ENCODE measurements at places on chromosomes 11 and 22. TPM values are rescaled to one million over a fixed set of nuclear protein-coding genes. Genes with fewer than 3 reads are reported as not detected.

The OR5A1 gene
- not detected for total RNA-seq

The OR4X1 gene
- not detected for total RNA-seq

The BRSK2 gene
- total RNA-seq: 32.8 TPM

The TTLL12 gene
- total RNA-seq: 52.5 TPM

The BANF1 gene
- total RNA-seq: 300 TPM

The KCNJ11 gene
- 3.4 TPM for total RNA-seq

The NAV2 gene
- 64.7 TPM for total RNA-seq

The SLC22A9 gene
- total RNA-seq: 1.7 TPM

The CABP7 gene
- total RNA-seq: not detected

The CCDC83 gene
- total RNA-seq: not detected

The CELSR1 gene
- total RNA-seq: 29.5 TPM

The LDLRAD3 gene
- 11.8 TPM for total RNA-seq

The GGTLC3 gene
- not detected for total RNA-seq

The SYNGR1 gene
- total RNA-seq: 21.9 TPM
